ENCODE measurements at places on chromosomes 6 and 20. TPM values are rescaled to one million over a fixed set of nuclear protein-coding genes. Genes with fewer than 3 reads are reported as not detected.

The BTN1A1 gene
- not detected for total RNA-seq

The HMGCLL1 gene
- not detected for total RNA-seq

The PAX1 gene
- total RNA-seq: not detected

The CRISP3 gene
- not detected for total RNA-seq

The ESR1 gene
- not detected for total RNA-seq

The OPRM1 gene
- total RNA-seq: not detected

The MYLK4 gene
- 0.51 TPM for total RNA-seq

The CYP24A1 gene
- not detected for total RNA-seq

The CPXM1 gene
- 0.13 TPM for total RNA-seq

The ADAM33 gene
- under 0.01 TPM for total RNA-seq

The PTCHD4 gene
- total RNA-seq: 13.3 TPM

The LAMA4 gene
- 497 TPM for total RNA-seq

The KCNB1 gene
- not detected for total RNA-seq

The ARHGAP18 gene
- 67.1 TPM for total RNA-seq

The AVP gene
- not detected for total RNA-seq

The PROKR2 gene
- total RNA-seq: not detected

The PTGIS gene
- 0.13 TPM for total RNA-seq

The SLC32A1 gene
- total RNA-seq: not detected

The CD83 gene
- 3.8 TPM for total RNA-seq

The HCK gene
- total RNA-seq: not detected

The GGTLC1 gene
- not detected for total RNA-seq

The KLHDC3 gene
- total RNA-seq: 152 TPM

The TTI1 gene
- total RNA-seq: 16.3 TPM

The IRF4 gene
- under 0.01 TPM for total RNA-seq

The PHACTR1 gene
- 1.0 TPM for total RNA-seq

The IP6K3 gene
- total RNA-seq: not detected

The CDSN gene
- under 0.01 TPM for total RNA-seq
